ENCODE measurements at places on chromosomes 13 and 19.

- DNase-seq = no peak
Observed at GRCh38 chr13:70407486-70407885, 299.2 kb upstream of the KLHL1 start.

GRCh38 chr13:90233933-90234672, 1113.4 kb upstream of the MIR17HG start:
- DNase-seq = no peak

GRCh38 chr19:7870571-7871436, 3.4 kb downstream of the PRR36 start:
- DNase-seq = peak; percentile 63

DNA sequence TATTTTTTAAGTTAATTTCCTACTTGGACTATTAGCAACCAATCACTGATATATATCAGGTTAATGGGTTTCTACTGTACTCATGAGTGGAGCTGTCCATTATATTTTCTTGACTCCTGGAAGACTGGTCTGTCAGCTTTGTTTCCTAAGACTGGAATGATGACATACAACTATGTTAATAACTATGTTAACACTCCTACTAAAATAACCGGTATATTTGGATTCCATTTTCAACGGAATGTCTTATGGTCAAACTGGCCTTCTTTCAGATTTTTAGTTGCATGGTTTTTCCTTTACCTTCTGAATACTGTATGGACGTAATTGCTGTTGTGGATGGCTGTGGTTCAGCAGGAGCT, 45.8 kb upstream of the GPI start:
- no peak for DNase-seq

GRCh38 chr19:15448778-15449619, 757 bp downstream of the WIZ start:
- DNase-seq = no peak

GRCh38 chr13:111967572-111968201, 99.3 kb upstream of the SOX1 start:
- no peak for DNase-seq

DNA sequence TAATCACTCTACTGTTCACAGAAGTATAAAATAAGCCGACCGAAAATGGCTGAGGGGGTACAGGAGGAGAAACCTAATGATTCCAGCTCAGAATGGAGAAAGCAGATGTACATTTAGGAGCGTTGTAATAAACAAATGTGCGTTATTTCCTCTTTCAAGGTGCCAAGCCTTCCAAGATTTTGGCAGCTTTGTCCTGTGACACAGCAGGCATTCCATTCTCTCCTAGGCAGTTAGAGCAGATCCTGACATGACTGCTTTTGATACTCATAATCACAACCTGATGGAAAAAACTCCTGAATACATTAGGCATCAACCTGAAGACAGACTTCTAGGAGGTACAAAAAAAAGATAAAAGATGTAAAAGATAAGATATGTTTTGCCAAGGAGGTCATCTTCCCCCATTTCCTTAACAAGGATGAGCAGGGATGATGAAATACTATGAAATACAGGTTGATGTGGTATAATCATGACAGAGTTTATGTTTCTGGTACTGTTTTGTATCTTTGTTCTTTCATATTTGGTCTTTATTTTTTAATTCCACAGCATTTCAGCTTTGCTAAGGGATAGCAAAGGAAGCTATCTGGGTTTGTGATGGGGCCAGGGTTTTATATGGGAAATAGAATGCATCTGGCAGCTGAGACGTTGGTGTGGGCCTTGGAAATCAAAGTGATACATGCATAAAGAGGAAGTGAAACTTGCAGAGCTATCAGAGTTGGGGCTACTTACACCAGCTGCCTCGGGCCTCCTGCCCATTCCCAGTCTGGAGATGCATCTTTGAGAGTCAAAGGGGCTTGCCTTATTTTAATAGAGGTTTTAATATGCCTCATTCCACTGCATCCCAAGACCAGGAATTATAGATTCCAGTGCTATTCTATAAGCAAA, 222.5 kb downstream of the OXGR1 start:
- no peak for DNase-seq

GRCh38 chr19:947707-948539, 22.1 kb downstream of the ARID3A start:
- DNase-seq = no peak

DNA sequence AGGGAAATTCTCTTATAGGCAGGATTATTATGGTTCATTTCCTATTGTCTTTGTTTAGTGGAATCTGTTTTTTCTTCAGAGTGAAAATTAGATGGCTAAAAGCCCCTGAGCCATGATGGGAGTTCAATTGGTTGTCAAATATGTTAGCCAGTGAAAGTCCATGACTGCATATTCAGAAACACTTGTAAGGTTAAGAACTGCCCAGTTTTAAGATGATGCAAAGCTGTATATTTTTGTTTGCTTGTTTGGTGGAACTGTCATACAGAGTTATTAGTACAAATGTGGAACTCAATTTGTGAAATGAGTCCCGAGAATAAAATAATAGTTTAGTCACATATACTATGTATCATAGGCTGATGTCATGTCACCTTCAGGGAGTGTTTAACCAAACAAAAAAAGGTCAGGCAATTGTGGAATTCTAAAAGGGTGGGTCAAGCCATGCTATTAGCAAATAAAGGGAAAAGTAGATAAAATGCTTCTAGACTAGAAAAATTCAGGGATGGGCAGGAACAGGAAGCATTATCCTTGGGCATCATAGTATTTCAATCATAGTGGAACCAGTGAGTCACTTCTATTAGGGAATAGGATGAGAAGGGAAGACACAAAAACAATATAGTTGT, 248.3 kb upstream of the SLITRK1 start:
- DNase-seq = no peak

DNA sequence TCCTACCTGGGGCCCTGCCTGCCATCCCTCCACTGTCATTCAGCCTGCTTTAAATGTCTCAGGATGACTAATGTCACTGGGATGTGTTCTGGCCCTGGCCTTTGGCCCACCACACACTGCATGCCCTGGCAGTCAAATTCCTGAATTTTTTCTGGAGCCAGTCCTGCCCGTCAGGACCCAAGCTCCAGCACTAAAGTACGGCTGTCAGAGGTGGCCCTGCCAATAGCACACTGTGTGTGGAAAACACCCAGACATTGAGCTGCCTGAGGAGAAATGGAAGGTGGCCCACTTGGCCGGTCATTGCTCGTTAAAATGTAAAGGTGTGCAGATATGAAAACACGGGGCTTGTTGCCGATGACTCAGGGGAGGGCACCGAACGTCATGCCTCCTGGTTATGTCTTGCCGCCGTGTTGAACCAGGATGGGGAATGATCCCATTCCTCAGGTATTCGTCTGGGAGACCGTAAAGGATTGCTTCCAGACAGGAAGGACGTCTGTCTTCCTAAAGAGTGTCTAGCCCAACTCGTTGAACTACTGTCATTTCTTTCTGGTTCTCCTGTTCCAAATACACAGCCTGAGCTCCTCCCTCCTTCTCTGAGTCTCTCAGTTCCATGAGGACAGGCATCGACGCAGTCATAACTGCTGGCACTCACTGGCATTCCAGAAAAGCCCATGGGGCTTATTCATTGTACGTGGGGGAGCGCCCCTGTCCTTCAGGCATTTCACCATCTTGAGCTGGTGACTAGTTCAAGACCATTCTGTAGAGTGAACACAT, 40.6 kb downstream of the COL4A2 start:
- DNase-seq = no peak

GRCh38 chr13:41588899-41589298, 131.5 kb downstream of the RGCC start:
- peak; percentile 25 for DNase-seq

DNA sequence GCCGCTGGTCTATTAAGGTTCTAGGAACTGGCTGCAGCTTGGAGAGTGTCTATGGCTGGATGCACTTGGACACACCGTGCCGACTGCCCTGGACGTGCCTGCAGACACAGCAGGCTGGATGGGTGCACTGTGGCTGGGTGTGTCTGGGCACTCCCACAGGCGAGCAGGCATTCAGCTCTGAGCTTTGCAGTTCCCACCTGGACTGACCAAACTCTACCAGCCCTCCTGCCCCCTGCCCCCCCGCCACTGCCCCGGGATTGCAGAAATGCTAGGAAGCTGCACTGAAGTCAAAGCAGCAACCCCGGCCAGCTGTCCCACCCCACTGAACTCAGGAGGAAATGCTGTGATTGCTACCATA, 7.0 kb upstream of the LRP3 start:
- DNase-seq = no peak

DNA sequence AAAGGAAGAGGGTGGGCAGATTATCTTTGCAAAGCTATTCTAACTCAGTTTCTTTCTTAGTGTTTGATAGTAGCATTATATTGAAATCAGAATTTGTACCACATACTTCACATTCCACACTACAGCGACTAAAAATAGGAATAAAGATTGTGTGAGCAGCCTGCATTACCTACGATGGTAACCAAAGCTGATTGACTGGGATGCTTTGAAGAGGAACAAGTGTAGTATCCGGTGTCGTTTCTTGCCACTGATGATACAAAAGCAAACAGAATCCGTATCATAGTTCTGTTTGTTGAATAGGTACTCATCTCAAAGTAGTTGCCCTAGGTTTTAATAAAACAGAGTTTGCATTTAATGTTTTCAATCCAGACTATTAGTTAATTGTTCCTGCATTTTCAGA, 51.2 kb downstream of the FLT3 start:
- no peak for DNase-seq

DNA sequence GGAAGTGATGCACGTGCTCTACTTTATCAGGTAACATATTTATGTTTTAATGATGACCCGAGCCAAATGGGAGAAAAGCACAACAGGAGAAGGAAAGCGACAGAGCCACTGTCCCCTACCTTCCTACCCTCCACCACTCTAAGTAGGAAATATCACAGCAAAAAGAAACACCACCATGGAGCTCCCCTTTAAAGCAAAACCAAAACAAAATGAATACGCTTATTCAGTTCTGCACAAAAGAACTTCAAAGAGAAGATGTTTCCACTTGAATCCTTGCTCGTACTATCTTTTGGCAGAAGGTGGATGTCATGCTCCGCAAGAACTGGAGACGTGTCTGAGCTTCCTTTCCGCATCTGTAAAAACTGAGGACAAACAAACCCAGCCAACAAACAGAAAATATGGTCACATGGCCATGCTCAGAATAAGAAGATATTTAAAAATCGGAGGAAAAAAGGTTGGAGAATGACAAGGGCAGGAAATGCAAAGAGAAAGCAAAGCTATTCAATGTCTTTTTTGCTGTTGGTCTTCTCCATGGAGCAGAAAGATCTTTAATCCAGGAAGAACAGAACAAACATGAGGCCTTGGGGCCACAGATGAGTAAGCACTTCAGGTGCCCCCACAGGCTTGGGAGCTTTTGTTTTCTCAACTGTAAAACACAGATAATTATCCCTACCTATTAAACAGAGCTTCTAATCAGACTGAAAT, 19.5 kb downstream of the N4BP2L1 start:
- DNase-seq = no peak

DNA sequence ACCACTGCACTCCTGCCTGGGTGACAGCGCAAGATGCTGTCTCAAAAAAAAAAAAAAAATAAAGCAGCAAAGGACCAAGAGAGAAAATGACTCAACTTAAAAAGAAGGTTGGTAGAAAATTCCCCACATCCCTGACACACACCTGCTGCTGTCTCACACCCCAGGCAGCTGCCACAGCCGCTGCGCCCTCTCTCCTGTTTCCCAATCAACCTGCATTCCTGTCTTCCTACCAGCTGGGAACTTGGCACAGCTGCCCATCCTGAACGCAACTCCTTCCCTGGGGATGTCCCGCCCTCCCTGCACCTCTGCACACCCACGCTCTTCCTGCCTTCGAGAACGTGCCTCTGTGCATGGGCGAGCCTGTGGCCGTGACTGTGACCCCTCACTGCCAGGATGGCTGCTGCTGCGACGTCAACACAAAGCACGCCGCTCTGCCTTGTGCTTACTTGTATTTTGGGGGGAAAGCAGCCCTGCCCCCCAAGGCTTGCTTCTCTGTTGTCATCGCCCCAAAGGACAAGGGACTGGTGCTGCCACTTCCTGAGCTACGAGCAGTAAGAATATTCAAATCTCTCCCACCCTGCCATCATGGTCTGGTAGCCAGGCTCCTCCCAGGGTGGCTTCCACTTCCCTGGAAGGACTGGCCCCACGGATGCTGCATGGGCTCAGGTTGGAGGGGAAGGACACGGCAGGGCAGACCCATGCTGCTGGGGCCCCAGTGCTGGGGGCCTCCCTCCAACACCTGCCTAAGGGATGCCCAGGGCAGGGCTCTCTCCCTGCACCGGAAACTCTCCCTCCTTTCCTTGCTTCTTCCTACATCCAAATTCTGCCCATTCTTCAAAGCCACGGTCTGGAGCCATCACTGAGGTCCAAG, 20.7 kb downstream of the SH3GL1 start:
- peak; percentile 23 for DNase-seq

- DNase-seq = no peak
Observed at GRCh38 chr13:90402613-90403012, 944.9 kb upstream of the MIR17HG start.

DNA sequence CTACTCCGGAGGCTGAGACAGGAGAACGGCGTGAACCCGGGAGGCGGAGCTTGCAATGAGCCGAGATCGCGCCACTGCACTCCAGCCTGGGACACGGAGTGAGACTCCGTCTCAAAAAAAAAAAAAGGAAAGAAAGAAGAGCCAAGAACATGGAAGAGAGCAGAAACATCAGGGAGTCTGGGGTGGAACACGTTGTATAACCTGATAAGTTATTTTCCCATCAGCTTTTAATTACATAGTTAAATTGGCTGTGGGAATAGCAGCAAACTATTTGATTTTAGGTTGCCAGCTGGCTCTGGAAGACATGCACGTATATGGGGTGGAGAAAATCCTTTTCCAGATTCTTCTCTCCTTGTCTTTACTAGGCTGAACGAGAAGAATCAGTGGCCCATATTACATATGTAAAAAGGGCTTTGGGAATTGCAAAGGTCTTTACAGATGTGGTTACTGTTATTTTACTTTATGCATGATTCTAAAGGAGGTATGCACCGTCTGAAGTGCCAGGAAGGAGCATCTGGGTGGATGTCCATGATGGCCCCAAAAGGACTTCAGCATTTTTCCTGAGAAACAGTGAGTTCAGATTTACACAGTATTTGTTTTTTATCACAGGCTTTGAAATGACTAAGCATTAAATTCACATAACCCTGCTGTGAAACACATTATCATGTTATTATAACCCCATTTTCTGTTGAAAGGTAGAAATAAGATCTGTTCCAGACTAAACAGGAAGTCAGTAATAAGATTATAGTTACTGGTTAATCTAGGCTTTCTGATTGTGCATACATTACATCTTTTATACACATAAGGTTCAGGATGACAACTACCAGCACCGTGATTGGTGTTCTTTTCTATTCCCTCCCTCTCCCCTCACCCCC, 4.6 kb upstream of the NAA16 start:
- DNase-seq = no peak

GRCh38 chr19:42465827-42466280, 23.1 kb upstream of the CXCL17 start:
- no peak for DNase-seq

Data from stimulated activated CD4-positive, alpha-beta T cell treated with anti-CD3 and anti-CD28 coated beads, Interleukin-4, amount 100 ng/mL, for 48 hours (primary cell).